ENCODE measurements at places on chromosomes 4 and X.
A peak's percentile ranks its signal among the peaks of the same experiment; 100 is the strongest.

DNA sequence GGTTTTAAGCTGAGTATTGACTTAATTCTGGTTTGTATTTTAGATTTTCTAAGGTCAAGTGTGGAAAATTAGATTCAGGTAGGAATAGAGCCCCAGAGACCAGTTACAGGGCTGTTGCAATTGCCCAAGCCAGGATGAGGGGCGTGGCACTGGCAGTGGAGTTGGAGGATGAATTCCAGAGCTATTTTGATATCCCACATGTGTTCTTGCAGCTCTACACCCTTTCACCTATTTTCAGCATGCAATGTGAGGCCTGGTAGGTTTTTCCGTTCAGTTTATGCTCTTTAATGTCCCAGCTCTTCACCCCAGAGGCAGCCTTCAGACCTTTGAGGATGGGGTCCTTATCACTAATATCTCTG lies 17.9 kb upstream of the OGT start:
- no peak for DNase-seq

- no peak for DNase-seq
Measured at GRCh38 chr4:89368861-89369260, 61.3 kb upstream of the GPRIN3 start.

DNA sequence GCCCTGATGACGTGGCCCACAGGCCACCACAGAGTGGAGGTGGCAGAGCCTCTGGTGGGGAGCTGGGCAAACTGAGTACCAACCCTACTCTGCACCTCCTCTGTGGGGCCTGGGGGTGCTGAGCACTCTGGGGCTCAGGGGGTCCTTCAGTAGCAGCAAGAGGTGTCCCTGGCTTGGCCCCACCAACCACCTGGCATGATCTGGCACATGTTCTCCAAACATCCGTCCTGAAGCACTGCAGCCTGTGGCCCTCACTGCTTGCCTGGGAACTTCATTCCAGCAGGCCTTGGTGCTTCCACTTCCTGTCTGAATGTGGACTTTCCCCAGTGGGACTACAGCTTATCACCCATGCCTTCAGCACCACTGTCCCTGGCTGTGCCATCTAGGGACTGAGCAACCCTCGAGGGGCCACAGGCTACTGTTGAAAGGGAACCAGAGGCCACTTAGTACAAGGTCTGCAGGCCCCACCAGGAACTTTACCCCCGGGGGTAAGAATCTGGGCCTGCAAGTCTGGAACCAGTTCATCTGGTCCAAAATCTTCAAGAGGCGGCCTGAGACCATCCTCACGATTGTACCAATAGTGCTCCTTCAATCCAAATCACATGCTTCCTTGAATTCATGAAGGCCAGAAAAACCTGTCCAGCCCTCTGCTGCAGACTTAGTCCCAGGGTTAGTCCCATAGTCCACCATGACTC lies 13.2 kb downstream of the TNIP2 start:
- DNase-seq, result no peak

GRCh38 chrX:39335513-39336235 lies 534.4 kb downstream of the MID1IP1 start:
- no peak for DNase-seq

- DNase-seq, result no peak
Measured at GRCh38 chr4:2289955-2290333, 28.0 kb upstream of the MXD4 start.

DNA sequence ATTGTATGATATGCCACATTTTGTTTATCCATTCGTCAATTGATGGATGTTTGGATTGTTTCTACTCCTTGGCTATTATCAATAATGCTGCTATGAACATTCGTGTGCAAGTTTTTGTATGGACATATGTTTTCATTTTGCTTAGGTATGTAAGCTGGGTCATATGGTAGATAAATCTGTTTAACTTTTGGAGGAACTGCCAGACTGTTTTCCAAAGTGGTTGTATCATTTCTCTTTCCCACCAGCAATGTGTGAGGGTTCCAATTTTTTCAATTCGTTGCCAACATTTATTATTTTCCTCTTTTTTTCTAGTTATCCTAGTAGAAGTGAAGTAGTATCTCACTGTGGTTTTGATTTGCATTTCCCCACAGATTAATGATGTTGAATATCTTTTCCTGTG lies 71.8 kb downstream of the DIAPH2 start:
- DNase-seq, result no peak

DNA sequence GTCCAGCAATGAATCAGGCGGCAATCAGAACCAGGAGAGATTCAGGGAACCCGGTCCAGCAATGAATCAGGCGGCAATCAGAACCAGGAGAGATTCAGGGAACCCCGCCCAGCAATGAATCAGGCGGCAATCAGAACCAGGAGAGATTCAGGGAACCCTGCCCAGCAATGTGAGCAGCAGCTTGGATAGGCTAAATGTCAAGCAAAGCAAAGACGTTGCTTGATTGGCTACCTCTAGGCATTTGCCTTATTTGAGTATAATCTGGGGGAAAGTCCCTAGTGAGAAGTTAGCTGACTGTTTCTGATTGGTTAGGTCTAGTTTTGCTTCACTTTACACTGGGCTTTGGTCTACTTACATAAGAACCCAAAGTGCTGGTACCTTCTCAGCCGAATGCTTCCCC lies 1212.2 kb upstream of the TENM3 start:
- no peak for DNase-seq

DNA sequence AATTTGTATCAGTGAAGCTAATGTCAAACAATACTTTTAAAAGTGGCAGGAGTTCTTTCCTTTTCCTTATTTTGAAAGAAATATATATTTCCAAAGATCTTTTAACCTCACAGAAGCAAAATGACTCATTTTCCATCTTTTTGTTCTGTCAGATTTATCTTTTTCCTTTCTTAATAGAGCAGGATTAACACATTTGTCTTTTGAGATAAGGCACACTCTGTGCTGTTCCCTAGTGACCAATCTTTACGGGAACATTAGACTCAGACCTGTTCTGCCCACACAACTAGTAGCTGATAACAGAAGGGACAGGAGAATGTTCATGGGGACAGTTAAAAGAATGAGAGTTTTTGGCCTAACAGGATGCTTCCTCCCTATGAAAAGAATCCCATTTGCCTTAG lies 381.2 kb downstream of the STPG2 start:
- no peak for DNase-seq

- no peak for DNase-seq
Measured at GRCh38 chr4:88659890-88660208, 37.8 kb downstream of the NAP1L5 start.

DNA sequence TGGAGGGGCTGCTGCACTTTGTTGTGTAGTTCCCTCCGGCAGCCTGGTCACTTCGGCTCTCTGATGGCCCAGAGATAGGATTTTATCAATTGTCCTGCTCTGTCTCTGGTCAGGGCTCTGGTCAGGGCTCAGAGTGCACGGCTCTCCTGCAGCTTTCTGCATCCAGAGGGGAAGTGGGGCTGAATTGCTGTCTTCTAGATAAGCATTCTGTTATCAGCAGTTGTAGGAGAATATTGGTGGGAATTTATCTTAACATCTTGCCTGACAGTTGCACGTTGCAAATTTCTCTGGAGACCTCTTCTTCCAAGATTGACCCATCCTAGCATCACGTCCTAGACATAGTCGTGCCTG lies 62.8 kb downstream of the FAM193A start:
- no peak for DNase-seq

DNA sequence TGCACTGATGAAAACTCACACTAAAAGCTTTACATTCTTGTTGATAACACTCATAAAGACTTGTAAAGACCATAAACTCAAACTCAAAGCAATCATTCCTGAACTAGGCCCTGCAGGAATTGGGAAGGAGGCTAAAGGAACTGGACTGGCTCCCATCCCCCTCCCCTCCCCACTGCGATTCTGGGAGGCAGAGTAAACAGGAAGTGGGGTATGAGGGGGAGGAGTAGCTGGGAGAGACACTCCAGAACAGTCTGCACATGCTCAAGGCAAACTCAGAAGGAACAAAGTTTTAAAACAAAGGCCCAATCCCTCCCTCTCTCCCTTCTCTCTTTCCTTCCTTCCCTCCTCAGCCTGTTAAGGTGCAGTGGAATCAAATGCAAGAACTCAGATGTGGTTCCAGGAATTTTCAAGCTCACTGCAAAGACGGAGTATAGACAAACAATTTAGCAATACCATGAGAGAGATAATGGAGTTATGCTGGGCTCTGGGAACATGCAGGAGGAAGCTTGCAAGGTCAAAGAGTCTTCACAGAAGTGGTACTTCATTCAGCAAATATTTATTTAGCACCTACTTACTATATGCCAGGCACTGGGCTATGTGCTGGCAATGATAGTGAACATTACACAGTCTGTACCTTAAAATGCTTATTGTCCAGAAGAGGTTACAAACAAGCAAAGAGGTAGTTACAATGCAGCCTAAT lies 15.9 kb downstream of the MID1IP1 start:
- peak; percentile 68 for DNase-seq

GRCh38 chr4:26061248-26061986 lies 147.4 kb downstream of the SMIM20 start:
- no peak for DNase-seq

GRCh38 chr4:123787512-123788080 lies 391.0 kb downstream of the SPRY1 start:
- no peak for DNase-seq

Data from ovary (tissue), 10 donors.